Activated CD4-positive, alpha-beta T cell treated with anti-CD3 and anti-CD28 coated beads, Interleukin-2, amount 50 U/mL, for 48 hours (primary cell): ENCODE measurements at places on chromosomes 11 and 22.

- DNase-seq = no peak
Observed at GRCh38 chr22:49301398-49302149, 526.1 kb downstream of the BRD1 start.

DNA sequence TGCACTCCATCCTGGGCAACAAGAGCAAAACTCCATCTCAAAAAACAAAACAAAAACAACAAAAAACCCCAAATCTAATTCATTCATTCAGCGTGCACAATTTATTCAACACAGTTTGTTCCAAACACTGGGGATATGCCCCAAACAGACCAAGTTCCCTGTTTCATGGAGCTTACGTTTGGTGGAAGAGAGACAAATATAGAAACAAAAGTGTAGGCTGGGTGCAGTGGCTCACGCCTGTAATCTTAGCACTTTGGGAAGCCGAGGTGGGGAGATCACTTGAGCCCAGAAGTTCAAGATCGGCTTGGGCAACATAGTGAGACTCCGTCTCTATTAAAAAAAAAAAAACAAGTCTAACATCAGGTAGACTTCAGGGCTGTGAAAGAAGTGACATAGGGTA is 52.4 kb downstream of the PTPRJ start:
- DNase-seq = no peak

DNA sequence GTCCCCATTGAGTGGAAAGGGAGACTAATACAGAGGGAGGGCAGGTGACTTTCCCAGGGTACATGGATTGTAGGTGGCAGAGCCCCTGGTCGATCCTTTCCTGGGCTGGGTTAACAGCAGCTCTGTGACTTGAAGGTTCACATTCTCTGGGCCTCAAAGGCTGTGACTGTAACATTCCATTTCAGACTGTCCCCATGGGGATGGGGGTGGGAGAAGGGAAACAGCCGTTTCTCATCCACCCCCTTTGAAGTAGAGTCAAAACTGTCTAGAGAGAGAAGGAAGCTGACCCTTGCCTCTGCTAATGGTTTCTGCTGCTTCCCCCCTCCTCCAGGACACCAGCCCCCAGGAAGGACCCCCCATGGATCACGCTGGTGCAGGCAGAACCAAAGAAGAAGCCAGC is 19.2 kb downstream of the MICALL1 start:
- no peak for DNase-seq

DNA sequence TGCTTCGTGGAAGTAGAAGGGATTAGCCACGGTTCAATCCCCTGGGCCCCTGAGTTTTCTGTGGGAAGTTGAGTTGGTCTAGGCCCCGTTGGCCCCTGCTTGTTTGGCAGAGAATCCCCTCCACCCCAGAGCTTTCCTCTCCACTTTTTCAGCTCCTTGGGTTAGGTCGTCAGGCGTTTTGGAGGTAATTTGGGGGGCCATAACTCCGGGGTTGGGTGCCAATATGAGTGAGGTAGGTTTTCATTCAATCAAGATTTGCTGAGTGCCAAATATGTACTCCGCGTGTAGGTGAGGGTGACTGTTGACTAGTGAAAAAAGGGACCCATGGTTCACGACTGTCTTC is 590 bp downstream of the ATG13 start:
- no peak for DNase-seq

GRCh38 chr11:68442433-68442832 is 18.1 kb upstream of the PPP6R3 start:
- DNase-seq = no peak

- no peak for DNase-seq
Observed at GRCh38 chr11:19931771-19932369, 219.2 kb downstream of the NAV2 start.

DNA sequence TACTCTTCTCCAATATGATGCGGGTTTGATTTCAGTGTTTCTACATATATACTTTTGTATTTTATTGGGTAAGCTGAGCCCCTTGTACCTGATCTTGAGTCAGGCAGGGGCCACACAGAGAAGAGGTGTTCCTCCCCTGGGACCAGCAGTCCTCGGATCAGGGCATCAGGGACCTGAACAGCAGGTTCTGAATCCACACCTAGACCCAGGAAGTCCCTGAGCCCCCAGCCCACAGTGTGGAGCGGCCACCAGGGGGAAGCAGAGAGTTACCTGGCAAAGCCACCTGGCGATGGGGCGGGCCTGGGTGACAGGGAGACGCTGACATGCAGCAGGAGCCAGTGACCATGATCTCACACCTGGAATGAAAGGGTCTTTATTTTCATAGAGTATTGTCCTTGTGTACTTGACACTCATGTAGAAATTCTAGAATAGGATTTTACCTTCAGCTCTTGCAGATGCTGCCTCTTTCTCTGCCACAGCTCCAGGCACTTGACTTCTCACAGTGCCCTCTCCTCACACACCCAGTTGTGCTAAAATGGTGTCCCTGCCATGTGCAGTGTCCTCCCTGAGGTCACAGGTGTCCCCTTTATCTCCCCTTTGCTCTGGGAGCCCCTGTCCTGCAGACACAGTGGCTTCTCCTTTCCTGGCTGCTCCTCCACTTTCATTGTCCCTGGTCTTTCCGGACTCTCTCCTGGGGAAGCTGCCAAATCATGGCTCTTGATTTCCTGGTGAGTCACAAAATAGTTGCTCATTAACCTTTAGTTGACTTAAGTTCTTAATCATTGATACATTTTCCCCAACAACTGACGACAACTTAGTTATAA is 48.5 kb downstream of the GGTLC2 start:
- peak; percentile 73 for DNase-seq

DNA sequence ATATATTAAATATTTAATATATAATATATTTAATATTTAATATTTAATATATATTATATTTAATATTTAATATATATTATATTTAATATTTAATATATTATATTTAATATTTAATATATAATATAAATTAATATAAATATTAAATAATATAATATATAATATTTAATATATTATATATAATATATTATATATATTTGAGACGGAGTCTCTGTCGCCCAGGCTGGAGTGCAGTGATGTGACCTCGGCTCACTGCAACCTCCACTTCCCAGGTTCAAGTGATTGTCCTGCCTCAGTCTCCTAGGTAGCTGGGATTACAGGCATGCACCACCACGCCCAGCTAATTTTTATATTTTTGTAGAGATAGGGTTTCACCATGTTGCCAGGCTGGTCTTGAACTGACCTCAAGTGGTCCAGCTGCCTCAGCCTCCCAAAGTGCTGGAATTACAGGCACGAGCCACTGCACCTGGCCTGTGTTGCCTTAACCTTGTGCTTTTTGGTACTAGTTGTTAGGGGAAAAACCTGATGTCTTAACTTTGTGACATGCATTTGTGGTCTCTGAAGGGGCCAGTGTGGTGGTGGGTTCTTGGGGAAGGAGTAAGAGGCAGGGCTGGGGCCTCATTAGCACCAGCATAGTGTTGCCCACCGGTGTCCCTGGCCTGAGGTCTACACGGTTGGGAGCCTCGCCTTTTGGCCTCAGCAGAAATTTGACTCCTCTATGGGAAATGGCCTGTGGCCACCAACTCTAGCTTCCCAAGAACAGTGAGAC is 16.6 kb downstream of the SEC14L3 start:
- DNase-seq = no peak

GRCh38 chr11:20321177-20321576 is 42.3 kb upstream of the HTATIP2 start:
- DNase-seq = no peak

GRCh38 chr11:66782726-66783125 is 53.7 kb upstream of the SPTBN2 start:
- no peak for DNase-seq

DNA sequence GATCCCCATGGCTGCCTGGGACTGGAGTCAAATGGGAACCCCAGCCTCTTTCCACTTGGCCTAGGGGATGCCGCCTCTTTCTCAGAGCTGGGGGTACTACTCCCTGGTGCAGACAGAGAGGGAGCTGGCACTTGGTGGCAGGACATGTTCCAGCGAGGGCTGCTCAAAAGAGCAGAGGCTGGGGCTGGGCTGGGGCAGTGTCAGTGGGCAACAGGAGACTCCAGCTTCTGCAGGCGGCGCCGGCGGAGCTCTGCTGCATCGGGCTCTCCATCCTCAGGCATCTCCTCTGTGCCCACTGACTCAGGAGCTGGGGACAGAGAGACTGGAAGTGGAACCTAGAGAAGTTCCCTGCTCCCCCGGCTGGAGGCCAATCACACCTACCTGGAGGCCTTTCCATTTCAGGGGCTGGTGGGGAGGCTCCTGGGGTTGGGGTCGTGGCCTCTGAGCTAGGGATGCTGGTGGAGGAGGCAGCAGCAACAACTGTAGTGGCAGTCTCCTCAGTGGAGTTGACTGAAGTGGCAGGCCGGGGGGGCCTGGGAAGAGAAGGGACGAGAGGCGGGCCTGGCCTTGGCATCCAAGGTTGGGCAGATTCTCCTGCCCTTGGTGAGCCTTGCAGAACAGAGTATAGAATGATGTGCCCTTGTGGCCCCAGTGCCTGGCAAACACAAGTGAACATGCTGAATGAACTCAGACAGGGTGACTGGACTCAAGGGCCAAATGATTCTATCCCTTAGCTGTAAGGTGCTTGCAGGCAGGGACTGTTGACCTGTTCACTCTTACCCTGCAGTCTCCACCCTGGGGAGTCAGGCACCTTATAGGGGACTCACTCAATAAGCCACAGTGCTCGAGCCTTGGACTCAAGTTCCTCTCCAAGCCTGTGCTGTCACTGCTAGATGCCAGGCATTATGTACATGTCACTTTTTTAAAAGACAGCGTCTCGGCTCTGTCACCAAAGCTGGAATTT is 5.9 kb downstream of the SYVN1 start:
- DNase-seq = no peak

- DNase-seq = no peak
Observed at GRCh38 chr22:27164781-27165503, 507.6 kb downstream of the MIAT start.

GRCh38 chr22:26409719-26410335 is 19.2 kb upstream of the ASPHD2 start:
- DNase-seq = no peak
